Fibroblast of skin of abdomen (primary cell): ENCODE measurements at places on chromosomes 3 and 15.

- no peak for DNase-seq
Measured at GRCh38 chr3:126306888-126307482, 50.2 kb downstream of the KLF15 start.

DNA sequence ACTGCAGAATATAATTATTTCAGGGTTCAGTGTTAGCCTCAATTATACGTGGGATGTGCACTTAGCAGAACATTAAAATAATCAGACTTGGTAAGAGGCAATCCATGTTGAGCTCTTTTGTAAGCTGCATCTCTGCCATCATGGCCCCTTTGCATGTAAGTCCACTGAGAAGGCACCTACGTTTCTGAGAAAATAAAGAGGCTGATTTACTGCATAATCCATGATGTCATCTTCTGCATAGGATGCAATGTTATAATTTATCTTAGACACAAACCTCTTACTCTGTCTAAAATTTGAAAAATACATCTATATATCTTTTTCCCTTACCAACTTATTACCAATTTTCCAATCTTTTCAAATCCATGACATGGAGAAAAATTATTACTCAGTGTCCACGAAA lies 1294.7 kb downstream of the ZPLD1 start:
- DNase-seq, result no peak

- DNase-seq, result no peak
Measured at GRCh38 chr3:67031986-67032385, 33.9 kb downstream of the KBTBD8 start.

DNA sequence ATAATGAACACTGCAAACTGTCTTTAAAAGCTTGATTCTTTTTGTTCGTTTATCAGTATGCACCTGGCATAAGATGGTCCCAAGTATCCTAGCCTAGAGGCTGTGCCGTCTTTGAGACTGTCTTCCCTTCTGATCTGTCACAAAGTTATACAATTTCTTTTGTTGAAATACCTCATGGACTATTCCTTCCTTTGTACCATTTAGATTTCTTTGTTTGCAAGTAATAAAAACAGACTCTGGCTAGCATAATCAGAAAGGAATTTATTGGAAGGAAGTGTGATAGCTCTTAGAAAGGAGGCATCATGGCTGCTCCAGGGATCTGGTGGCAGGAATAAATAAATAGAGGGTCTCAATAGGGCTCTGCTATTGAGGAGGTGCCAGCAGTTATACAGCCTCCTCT lies 280.4 kb downstream of the SLC9A9 start:
- no peak for DNase-seq

- DNase-seq, result peak; percentile 56
Measured at GRCh38 chr15:48650931-48651330, 5.4 kb upstream of the FBN1 start.

DNA sequence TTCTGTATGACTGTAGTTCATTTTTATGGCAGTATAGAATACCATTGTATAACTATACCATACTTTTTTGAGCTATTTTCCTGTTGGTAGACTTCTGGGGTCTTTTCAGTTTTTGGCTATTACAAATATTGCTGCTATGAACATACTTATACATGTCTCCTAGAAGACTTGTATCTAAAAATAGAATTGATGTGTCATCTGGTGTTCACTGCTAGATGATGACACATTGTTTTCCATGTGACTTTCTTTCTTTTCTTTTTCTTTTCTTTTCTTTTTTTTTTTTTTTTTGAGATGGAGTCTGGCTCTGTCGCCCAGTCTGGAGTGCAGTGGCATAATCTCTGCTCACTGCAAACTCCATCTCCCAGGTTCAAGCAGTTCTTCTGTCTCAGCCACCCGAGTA lies 69.8 kb downstream of the SH3GL3 start:
- DNase-seq, result peak; percentile 46
